Stimulated activated CD4-positive, alpha-beta T cell treated with anti-CD3 and anti-CD28 coated beads, Interleukin-2, amount 100 ng/mL, for 24 hours (primary cell): ENCODE measurements at places on chromosomes 12 and 14.

GRCh38 chr14:53236708-53237107 is 83.6 kb upstream of the DDHD1 start:
- DNase-seq: no peak

GRCh38 chr12:59500915-59501314 is 94.9 kb upstream of the SLC16A7 start:
- no peak for DNase-seq

DNA sequence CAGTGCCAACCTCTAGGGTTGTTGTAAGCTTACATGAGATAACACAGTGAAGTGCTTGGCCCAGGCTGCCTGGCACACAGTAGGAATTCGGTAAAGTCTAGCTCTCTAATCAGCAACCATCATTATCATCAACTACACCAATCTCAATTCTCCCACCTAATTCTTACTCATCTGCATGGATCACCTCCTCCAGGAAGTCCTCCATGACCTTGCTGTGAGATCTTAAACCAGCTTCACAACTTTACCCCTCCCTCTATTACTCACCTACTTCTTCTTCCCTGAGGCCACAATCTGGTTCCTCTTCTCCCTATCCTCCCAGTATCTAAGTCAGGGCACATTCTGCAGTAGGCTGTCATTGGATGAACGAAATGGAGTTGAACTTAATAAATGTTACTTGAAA is 67.3 kb downstream of the GSC start:
- no peak for DNase-seq

GRCh38 chr14:79166171-79166570 is 996.0 kb downstream of the NRXN3 start:
- no peak for DNase-seq

- no peak for DNase-seq
Observed at GRCh38 chr14:99806836-99807235, 13.6 kb downstream of the EML1 start.

DNA sequence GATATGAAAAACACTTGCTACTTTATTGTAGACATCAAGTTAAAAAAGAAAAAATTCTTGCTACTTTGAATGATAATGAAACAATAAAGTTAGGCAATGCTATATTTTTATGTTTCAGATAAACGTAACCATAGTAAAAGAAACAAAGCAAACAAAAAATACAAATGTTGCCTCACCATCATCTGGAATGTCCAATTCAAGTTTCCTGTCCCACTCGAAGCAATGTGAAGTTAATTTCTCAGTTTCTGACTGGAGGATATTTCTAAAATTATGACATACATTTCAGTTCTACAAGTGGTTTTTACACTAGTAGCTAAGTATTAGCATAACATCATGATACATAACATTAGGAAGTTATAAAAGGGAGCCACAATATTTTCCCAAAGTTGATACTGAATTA is 20.9 kb downstream of the DLGAP5 start:
- DNase-seq: no peak

GRCh38 chr14:36755756-36756155 is 94.1 kb downstream of the PAX9 start:
- no peak for DNase-seq

DNA sequence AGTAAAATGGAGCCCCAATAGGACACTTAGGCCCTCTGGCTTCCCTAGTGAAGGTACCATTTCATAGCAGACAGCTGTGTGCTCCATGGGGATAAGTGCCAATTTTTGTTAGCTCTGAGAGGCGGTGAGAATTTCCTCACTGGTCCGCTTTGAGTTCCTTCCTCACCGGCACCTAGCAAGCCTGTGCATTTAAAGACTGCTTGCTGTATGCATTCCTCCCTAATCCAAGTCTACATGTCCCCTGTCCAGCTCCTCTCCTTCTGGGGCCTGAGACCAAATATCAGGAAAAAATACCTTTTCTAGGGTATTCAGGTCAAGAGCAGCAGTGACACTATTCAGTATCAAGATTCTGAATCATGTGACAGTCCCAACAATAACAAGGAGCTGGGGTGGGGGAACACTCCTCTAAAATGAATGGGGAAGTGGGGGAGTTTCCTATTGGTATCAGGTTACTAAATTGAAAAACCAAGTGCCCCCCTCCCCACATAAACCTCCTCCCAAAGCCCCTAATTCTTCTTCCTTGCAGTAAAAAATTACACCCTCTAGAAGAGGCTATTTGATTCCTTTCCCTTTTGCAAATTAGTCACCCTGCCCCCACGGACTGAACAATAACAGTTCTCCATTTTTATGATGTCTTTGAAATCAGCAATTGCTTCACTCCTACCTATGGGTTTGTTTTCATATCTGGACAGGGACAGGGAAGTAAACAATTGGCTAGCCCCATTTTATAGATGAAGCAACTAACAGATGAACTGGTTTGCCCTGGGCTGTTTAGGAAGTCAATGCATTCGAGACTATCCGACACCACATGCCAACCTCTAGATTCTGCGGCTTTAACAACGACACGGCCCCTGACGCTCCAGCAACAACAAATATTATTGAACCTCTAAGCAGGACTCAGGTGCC is 28.9 kb downstream of the BCL11B start:
- DNase-seq: no peak

- DNase-seq: no peak
Observed at GRCh38 chr14:52391881-52392615, 77.9 kb downstream of the PTGER2 start.

DNA sequence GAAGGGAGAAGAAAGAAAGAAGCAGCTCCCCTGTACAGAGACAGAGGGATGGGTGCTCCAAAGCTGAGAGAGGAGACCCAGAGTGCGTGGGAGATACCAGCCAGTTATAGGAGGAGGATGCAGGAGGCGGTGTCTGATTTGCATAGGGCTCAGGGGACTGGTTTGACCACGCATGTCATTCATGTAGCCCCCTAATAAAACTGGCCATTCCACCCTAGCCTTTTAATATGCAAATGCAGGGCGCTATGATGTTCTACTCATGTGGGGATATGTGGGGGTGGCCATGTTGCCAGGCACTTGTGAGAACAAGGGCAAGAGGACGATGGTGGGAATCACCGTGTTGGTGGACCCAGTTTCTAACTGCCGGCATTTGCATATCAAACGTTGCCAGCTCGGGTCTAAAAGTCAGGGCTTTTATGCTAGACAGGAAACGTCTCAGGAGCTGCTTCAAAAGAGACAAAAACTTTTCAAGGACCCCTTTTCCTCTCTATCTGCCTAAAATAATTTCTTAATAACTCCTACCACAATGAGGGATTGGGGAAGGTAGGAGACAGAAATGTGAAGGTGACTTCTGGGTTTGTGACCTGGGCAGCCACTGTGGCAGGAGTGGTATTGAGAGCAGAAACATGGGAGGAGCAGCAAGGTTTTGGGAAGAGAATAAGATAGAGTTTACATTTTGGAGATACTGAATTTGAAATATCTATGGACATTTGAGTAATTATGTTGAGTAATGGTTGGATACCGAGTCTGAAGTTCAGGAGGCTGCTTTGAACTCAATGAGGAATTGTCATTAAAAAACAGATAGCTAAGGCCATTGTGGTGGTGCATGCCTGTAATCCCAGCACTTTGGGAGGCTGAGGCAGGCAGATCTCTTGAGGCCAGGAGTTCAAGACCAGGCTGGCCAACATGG is 2.2 kb upstream of the ATXN3 start:
- peak; percentile 32 for DNase-seq

DNA sequence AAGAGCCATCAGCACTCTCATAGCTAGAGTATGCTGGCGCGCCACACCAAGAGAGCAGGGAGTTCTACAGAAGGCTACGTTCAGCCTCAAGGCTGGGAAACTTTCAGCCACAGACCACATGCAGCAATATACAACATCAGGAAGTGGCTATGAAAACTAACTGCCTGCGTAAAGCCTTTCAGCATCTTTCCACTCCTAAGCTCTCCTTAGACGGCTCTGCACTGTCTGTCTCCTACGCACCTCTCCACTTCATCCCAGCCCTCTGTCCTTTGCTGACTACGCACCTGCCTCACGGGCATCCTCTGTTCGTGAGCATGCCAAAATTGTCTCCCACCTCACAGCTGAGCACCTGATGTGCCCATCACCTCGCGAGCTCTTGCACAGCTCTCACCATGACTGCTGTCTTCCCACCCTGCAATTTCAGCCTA is 9.7 kb downstream of the MPHOSPH9 start:
- DNase-seq: peak; percentile 54

DNA sequence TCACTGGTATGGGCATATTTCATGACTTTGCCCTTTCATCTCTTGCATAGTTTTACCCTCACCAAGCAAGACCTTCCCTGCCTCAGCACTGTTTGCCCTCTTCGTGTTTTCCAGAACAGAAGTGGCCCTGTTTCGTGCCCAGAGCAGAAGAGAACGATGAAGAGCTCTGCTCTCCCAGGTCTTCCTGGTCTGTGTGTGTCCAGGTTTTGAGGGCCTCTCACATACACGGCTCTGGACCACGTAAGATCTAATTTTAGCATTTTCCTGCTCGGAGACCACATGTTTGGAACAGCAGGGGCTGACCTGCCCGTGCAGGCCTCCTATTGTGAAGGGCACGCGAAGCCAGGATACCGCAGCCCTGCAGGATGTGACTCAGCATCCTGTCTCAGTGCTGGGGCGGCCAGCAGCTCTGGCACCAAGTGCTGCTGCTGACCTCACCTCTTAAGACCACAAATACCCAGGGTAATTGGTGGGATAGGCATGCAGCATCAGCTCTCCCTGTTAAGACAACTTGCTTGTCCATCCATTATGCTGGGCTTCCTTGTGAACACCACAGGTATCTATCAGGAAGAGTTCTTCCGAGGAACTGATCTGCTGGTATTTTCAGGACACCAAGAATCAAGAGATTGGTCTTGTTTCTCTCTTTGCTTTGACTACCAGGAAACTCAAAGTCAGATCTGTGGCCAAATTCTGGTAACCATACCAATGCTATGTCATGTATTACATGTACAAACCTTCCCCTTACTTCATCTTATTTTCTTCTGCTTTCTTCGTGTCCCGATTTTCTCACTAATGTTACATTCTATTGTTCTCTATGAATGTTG is 19.0 kb downstream of the SSH1 start:
- DNase-seq: peak; percentile 69

- DNase-seq: no peak
Observed at GRCh38 chr12:40903040-40903439, 210.8 kb downstream of the CNTN1 start.

- no peak for DNase-seq
Observed at GRCh38 chr12:28710882-28711281, 438.2 kb upstream of the FAR2 start.

DNA sequence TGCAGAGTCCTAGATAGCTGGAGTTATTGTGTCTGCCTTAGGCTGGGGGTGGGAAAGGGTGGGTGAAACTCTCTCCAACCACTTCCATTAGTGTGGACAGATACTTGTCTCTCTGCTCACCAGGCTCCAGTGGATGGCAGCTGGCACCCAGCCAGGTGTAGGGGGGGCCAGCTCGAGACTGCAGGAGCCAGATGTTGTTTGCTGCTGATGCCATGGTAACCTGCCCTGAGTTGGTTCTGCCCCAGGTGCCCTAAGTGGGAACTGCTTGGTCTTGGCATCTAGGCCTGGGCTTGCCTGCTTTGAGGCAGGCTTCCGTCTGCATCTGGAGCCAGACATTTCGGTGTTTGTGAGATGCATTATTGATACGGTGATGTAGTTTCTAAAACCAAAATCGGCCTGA is 82.2 kb downstream of the ADCK1 start:
- DNase-seq: no peak

DNA sequence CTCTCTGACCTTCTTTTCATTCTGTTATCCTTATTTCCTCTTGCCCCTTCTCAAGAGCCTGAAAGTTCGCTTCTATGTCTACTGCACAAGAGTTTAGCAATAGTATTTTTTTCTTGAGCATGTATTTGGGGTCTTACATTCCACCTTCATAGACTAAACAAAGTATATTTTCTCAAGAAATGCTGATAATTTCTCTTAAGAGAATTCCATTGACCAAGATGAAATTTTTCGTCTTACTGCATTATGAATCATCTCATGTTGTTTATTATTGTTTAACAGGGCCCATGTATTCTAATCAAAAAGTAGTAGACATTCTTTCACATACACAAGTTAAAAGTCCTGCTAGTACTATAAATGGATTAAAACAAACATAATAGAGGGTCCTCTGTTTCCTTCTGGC is 219.3 kb downstream of the C12orf50 start:
- no peak for DNase-seq

GRCh38 chr12:120015313-120015712 is 26.3 kb downstream of the BICDL1 start:
- peak; percentile 71 for DNase-seq

GRCh38 chr12:88413646-88414045 is 166.6 kb downstream of the KITLG start:
- no peak for DNase-seq

DNA sequence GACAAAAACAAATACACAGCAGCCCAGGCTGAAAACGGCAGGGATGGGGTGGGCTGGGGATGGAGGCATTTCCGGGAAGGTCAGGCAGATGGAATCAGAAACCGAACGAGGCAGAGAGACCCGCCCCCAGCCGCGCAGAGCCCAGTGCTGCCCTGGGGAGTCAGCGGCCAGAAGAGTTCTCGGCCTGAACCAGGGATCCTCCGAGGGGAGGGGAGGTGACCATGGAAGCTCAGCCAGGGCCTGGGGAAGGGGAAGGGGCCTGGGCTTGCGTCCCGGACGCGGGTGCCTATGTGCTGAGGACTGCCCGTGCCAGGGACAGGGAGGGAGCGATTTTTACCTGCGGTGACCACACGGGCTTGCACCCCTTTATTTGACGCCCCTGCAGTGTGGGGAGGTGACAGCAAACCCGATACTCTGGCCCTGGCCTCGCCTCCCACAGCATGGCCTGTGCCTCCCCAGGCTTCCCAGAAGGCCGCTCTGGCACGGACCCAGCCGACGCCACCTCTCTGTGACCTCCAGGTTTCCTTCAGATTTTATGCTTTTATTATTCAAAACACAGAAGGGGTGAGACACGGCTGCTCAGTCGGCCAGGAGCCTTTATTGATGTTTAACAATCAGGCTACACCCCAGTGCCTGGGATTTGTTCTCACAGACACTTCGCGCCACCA is 7.7 kb downstream of the LRCOL1 start:
- DNase-seq: no peak

GRCh38 chr12:122753319-122753650 is 661 bp downstream of the DENR start:
- DNase-seq: no peak
